Lung microvascular endothelial cell (primary cell): ENCODE measurements at places on chromosomes 4 and X.

DNA sequence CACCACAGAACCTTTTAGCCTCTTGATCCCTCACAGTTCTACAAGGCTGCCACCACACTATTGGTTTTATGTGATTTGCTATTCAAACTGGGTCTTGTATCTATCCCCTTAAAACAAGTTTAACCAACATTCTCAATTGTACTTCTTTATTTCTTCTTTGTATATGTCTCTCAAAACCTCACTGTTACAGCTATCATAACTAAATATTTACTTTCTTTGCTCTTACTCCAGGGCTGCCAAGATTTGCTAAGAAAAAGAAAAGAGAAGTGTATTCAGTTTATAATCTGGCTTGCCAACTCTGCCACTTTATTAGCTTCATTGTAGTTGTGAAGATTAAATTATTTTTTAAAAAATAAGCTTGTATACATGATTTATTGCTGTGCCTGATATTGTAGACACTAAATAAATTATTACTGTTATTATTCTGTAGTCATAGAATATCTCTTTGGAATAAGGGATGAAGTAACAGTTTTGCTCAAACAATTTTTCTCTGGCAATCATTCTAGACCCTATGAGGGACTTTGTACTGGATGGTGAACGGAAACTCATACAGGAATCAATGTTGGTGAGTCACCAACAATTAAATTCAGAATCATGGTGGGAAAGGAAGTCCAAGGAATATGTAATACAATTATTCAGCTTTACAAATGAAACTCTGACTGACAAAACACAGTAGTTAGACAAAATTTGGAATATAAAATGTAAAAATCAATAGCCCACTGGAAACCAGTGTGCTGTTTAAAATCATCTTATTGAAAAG, 127.1 kb upstream of the DCAF8L1 start:
- peak; percentile 1 for DNase-seq

GRCh38 chr4:185782523-185782922, 29.5 kb downstream of the SORBS2 start:
- DNase-seq = peak; percentile 60

DNA sequence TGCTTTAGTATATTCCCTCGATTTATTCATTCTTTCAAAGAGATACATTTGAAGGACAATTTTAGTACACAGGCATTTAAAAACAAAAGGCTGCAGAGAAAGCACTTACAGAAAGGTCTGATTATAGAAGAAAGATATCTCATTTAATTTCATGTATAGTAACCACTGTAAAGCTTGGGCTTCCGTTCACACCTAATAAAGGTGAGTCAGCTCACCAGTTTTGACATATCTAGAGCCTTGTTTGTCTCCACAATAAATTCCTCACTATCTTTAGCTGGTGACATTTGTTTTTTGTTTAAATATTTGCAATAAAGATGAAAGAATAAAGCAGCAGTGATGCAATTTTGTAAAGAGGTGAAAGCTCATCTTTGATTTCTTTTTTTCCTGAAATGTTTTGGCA, 1.1 kb upstream of the EPHA5 start:
- no peak for DNase-seq

- DNase-seq = peak; percentile 15
These were observed 78.4 kb downstream of the PLS3 start for GRCh38 chrX:115639334-115639880.

DNA sequence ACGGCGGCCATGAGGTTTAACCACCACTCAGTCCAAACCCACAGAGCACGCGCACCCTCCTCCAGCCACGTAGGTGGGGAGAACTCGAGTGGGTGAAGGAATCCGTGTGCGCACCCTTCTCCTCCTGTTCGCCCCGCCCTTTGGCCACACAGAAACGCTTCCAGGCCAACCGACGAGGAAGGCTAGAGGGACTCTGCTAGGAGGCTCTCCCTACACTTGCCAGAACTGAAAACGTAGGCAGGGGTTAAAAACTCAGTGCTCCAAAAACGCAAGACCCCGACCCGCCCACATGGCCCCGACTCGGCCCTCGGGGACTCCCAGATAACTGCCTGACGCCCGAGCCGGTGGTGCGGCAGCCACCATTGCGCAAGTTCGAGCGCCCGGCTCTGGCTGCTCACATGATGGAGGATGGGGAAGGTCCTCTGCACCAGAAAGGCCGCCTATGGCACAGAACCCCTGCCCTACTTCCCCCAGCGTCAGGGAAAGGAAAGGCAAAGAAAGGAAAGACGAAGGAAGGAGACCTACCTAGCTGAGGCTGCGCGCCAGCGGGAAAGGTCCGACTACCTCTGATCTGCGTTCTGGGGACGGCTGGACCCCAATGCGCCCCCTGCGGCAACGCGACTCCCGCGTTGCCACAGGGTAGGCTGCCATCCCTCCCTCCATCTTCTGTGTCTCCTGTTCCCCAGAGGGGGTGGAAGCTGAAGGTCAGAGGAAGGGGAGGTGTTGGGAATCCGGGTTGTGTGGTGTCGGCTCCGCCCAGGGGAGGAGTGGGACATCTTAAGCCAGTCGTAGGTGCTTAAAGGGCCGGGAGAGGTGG, 201.9 kb upstream of the AGTR2 start:
- no peak for DNase-seq

DNA sequence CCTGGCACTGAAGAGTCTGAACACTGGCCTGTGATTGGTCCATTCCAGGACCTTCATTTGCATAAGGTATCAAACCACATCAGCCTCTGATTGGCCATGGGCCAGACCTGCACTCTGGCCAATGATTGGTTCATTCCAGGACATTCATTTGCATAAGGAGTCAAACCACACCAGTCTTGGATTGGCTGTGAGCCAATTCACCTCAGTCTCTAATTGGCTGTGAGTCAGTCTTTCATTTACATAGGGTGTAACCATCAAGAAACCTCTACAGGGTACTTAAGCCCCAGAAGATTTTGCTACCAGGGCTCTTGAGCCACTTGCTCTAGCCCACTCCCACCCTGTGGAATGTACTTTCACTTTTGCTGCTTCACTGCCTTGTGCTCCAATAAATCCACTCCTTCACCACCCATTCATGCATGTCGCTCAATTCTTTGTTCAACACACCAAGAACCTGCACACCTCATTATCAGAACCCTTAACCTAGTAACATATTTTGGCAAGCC, 14.2 kb upstream of the HERC5 start:
- no peak for DNase-seq
